NCI-H1436 (cell line): ENCODE measurements at places on chromosomes 6 and 20.

DNA sequence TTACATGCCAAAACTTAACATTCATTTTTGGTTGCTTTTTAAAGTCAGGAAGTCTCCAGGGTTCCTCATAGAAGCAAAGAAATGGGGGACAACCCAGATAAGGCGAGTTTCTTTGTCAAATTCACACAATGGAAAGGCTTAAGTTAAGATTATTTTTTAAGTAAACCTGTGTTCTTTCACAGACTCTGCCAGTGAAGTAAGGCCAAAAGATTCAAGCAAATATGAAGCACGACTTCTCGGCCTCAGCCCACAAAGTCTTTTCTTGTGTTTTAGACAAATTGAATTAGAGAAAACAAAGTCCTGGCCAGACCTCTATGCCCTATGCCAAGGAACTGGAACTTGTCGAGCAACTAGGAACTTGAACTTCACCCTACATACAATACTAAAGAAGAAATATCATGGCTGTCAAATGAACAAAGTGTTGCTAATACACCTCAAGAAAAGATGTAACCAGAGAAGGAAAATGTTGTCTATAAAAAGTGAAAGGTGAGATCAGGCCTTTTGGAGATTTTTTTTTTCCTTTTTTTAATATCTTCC, 540.0 kb upstream of the JARID2 start:
- DNase-seq, result no peak

- DNase-seq, result no peak
These were observed 233.5 kb downstream of the GMPR start for GRCh38 chr6:16471910-16472297.

DNA sequence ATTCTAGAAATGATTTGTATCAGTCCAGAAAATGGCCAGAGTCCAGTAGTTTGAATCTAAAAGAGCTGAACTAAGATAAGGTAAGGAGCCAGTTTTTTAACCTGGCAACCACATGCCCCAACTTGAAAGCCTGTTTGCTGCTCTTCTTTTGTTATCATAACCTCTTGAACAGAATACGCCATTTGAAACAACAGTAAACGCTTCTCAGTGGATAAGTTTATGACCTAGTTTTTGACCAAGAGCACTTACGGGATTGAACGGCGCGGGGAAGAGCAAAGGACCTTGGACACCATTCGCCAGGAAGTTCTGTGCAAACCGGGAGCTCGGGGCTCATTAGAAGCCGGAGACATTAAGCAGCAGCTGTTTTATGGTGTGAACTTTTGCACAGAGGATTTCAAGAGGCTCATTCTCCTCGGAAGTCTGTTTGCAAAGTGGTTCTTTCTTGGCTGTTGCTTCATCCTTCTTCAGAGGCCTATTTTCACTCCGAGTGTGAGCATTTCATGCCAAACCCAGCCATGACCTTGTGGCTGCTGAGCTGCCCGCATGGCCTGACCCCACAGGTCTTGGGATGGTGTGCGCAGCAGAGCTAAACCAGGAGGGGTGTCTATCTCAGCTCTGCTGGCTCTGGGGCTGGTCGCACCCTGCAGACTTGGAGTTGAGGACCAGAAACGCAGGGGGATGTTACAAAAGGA, 215.1 kb downstream of the SOX4 start:
- DNase-seq, result no peak

GRCh38 chr6:7899889-7900213, 10.7 kb downstream of the TXNDC5 start:
- no peak for DNase-seq

DNA sequence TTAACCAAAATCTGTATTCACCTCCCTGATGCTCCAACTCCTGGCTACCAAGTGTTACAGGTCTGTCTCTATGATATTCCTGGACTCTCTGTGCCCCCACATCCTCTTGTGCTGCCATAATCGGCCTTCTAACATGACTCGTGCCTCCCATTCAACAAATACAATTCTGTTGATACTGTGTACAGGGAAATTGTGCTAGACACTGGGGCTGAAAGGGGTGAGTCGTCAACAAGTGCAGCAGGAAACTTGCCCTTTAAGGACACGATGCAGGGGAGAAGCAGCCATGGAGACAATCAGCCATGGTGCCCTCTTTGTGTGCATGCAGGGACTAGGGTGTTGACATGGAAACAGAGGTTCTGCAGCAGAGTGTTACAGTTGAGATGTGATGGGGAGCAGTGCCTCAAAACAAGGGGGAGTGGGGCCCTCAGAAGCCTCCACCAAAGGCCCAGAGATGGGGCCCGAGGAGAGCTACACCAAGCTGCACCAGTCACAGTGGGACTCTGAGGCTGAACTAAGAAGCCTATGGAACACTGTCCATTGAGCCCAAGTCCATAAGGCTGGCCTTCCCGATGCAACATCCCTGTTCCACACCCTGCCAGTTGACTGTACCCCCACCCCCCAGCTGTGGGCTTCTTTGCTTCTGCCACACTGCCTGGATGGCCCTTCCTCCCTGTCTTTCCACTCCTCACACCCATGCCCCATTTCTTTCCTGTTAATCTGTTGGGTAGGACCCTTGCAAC, 3.1 kb downstream of the PCED1A start:
- DNase-seq, result no peak
